ENCODE measurements at places on chromosomes 1 and 21. TPM values are rescaled to one million over a fixed set of nuclear protein-coding genes. Genes with fewer than 3 reads are reported as not detected.
A peak's percentile ranks its signal among the peaks of the same experiment; 100 is the strongest.

DNA sequence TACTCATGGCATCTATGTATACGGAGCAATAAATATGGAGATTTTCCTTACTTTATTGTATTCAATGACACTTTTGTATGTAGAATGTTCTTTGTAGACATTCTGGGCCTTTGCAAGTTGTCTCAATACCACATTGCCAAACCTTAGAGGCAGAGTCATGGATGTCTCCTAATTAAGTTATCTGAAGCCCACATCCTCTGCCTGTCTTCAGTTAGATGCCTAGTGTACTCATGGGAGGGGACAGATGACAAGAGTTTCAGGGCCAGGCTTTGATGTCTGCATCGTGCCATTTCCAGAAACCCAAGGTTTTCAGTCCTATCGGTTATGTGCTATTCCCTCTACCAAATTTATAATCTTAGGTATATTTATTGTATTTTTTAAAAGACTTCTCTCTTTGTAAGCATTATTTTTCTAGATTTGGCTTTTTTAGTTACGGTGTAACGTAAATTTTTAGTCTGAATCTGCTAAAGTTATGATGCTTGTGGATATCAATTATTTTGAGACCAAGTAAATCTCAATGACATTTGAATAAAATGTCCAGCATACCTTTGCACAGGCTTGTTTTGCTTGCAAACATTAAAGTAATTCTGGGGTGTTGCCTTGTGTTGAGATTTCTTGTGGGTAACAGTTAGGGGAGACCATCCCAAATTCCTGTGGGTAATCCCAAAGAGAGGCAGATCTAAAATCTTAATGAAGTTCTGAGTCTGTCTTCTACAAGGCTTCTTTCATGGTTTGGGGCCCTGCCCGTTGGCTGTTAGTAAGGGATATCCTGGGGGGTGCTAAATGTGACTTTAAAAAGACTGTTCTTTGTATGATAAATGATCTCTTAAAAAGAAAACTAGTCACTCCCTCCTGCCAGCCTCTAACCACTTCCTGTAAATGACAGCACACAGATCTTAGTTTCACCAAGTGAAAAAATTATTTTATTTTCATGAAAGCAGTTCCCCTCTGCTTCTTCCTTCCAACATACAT is 8.0 kb upstream of the MACF1 start:
- DNase-seq: no peak

DNA sequence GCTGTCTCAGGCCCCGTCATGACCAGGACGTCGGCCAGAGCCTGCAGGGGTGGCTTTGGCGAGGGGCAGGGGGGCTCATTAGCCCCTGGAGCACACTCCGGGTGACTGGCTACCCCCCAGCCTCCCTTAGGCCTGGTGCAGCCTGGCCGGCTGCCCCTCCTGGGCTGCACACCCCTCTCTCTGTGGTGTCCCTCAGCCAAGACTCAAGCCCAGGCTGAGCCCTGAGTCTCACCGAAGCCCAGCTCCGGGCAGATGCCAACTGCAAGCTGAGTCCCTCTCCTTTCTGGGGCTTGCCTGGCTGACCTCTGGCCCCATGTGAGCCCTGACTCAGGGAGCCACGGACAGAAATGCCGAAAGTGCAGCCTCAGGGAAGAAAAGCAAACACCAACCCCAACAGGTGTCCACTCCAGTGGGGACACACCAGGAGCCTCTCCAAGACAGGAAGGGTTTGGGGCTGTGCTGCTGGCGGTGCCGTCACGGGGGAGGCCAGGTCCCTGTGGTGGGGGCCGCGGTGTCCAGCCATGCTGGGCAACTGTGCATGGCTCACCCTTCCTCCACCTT is 5.3 kb upstream of the IBA57 start:
- no peak for DNase-seq

GRCh38 chr1:160539990-160540858 is 17.2 kb upstream of the SLAMF6 start:
- DNase-seq: no peak

DNA sequence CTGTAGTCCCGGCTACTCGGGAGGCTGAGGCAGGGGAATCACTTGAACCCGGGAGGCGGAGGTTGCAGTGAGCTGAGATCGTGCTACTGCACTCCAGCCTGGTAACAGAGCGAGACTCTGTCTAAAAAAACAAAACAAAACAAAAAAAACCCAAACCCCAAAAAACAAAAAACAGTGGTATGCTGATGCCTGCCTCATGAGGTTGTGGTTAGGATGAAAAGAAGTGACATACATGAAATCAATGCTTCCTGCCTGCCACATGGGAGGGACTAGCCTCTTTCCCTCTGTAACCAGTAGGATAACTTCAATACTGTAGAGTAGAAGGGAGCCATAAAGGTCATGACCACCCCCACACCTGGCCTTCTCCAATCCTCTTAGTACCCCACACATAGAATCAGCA is 55.2 kb downstream of the TENT5C start:
- DNase-seq: no peak

DNA sequence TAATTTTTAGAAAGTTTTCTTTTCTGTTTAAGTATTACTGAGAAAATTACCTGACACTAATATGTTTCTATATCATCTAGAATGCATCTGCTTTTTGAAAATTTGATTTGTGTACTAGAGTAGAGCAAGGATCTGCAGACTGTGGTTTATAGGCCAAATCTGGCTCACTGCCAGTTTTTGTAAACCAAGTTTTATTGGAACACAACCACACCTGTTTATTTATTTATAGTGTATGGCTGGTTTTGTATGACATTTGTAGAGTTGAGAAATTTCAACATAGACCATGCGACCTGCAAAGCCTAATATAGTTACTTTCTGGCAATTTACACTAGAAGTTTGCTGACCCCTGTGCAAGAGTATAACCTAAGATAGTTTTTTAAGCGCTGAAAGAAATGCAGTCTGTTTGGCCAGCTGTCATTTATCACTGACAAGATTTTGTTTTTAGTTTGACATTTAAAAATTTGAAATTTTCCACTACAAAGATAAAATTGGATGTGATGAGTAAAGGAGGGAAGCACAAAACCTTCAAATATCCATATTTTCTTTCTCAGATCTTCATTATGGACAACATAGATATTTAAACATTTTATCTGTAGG is 36.1 kb upstream of the CACYBP start:
- DNase-seq: no peak

- DNase-seq: no peak
These were observed 184.2 kb downstream of the DYRK1A start for GRCh38 chr21:37550618-37551330.

DNA sequence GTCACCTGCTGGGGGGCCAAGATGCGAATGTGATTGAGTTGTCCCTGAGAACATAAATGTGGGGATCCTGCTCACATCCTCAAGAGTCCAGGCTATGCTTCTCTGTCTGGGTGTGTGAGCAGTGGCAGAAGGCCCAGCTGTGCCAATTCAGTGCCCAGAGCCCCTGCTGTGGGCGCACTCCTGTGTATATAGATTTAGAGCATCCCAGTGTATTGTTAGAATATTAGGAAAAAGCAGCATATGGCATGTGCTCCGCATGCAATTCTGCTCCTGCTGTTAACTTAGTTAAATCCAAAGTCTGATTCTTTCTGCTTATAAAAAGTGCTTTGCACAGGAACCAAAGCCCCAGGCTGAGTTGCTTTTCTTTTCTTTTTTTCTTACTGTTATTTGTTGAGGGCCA is 37.8 kb downstream of the FAM78B start:
- DNase-seq: no peak

DNA sequence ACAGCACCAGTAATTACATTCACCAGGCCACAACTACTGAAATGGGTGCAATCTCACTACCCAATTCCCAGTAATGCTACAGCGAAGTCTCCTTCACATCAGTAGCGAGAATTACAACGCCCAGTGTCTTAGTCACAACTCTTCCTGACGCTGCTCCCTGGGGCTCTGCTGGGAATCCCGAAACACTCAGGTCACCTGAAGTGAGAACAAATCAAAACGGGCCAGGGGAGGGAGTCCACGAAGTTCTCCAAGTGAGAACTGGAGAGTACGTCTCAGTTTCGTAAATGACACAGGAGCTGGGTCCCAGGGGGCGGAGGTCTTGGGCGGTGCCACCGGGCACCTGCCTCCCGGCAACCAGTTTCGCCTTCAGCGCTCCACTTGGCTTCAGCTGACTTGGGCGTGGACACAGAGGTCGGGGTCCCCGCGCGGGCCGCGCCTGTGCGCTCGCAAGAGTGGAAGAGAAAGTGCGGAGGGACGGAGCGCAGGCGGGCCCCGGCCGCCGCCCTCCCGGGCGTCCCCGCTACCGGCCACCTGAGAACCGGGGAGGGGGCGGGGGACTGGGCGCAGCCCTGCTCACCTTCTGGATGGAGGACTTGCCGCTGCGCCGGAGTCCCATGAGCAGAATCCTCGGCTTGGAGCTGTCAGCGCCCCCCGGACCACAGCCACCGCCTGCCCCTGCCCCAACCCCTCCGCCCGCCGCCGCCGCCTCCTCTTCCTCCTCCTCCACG is 575 bp downstream of the RRAGC start:
- DNase-seq: no peak

GRCh38 chr1:164912290-164912689 is 353.3 kb downstream of the PBX1 start:
- DNase-seq: no peak

GRCh38 chr1:78919150-78919549 is 87.4 kb downstream of the ADGRL4 start:
- DNase-seq: peak; percentile 25

DNA sequence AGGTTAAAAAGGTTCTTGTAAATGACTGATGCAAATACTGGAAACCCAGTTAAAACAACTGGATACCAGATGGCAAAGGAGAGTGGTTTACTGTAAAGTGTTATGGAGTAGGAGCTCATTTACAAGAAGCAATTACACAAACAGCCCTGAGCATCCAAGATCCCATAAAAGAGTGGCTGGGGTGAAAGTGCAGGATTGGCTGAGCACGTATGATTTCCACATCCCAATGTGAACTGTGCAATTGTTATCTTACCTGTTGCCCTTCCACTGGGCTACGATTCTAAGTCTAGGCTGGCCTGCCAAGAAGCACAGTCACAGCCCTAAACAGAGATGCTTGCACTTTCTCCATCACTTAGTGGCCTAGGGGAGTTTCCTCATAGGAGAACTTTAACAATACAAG is 277.6 kb upstream of the RUNX1 start:
- DNase-seq: no peak

DNA sequence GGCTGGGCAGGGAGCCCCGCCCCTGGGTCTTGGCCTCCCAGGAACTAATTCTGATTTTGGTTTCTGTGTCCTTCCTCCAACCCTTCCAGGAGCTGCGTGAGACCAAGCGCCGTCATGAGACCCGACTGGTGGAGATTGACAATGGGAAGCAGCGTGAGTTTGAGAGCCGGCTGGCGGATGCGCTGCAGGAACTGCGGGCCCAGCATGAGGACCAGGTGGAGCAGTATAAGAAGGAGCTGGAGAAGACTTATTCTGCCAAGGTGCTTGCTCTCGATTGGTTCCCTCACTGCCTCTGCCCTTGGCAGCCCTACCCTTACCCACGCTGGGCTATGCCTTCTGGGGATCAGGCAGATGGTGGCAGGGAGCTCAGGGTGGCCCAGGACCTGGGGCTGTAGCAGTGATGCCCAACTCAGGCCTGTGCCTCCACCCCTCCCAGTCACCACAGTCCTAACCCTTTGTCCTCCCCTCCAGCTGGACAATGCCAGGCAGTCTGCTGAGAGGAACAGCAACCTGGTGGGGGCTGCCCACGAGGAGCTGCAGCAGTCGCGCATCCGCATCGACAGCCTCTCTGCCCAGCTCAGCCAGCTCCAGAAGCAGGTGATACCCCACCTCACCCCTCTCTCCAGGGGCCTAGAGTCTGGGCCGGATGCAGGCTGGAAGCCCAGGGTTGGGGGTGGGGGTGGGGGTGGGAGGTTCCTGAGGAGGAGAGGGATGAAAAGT is 18.5 kb upstream of the SEMA4A start:
- no peak for DNase-seq

DNA sequence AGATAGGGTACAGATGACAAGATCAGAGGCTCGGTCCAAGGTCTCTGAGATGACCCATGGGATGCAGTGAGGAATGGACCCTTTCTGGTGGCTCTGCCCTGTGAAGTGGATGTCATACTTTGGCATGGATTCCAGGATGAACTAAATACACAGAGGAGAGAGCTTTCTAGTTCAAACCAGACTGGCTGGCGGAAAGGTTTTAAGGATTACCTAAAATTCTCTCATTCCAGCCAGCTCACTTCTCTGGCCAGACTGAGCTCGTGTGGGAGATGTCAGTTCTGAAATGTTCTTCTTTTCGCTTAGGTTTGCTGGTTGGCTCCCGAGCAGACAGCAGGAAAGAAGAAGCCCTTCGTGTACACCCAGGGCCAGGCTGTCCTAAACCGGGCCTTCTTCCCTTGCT is 6.2 kb downstream of the RNPEP start:
- no peak for DNase-seq

DNA sequence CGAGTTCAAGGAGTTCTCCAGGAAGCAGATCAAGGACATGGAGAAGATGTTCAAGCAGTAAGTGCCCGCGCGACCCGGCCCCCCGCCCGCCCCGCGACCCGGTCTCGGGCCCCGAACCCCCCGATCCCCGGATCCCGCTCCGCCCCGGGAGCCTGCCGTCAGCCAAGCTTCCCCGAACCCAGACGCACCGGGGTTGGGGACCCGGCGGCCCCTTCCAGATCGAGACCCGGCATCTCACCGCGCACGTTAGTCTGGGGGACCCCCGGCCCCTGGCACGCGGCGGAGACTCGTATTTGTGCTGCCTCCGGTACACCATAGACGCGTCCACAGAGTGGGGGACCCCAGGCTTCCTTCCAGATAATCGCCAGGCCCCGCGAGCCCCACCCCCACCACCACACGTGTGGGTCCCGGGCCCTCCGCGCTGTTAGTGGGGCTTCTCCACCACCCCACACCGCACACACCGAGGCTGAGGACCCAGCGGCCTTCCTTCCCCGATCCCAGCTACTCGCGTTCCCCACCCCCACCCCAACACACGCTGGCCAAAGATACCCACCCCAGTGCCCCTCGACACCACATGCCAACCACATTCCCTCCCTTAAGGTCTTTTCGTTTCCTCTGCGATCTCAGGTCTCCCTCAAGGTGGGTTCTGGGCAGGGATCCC is 665 bp downstream of the EFHD2 start:
- DNase-seq: peak; percentile 35

DNA sequence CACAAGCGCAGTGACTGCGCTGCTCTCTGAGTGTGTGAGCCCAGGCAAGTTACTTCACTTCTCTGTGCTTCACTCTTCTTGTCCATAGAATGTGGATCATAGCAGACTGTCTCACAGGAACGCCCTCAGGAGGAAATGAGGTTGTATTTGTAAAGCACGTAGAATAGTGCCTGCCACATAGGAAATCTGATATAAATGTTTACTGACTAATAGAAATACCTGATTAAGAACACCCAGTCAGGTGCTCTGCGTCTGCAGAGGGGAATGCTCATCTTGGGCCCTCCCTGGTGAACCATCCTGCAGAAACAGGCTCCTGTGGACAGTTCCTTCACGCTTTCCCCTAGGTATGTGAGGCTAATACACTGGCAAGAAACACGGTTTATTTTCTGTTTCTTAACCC is 100.3 kb downstream of the BEND5 start:
- DNase-seq: no peak

GRCh38 chr1:186626356-186626932 is 53.8 kb downstream of the PTGS2 start:
- DNase-seq: no peak

Gene PPP1R12B
- 21.8 TPM for total RNA-seq

Gene S100A2
- total RNA-seq: not detected

Gene TMCO1
- 89.4 TPM for total RNA-seq

Gene GIPC2
- total RNA-seq: not detected

Gene RNF186
- total RNA-seq: not detected

Gene NPHS2
- total RNA-seq: not detected

Gene CELA3A
- total RNA-seq: not detected

Gene FYB2
- 8.9 TPM for total RNA-seq

Gene C1orf141
- not detected for total RNA-seq

Data from neural progenitor cell (in vitro differentiated cells).